Activated CD8-positive, alpha-beta memory T cell treated with anti-CD3 and anti-CD28 coated beads for 1 hour (primary cell): ENCODE measurements at places on chromosomes 4 and X.
A peak's percentile ranks its signal among the peaks of the same experiment; 100 is the strongest.

DNA sequence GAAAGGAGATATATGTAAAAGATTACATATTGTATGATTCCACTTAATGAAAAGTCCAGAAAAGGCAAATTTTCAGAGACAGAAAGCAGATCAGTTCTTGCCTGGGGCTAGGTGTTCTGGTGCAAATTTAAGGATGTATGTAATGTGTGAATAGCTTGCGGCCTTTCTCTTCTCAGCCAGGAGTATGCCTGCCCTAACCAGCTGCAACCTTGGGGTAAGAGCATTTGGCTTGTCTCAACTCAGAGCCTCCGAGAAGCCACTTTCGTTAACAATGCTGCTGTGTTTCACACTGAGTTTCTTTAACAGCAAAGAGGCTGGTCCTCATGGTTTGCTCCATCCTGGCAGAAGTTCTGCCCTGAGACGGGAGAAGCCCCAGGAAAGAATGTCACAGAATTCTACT is 102.7 kb downstream of the SPCS3 start:
- no peak for DNase-seq

GRCh38 chr4:42995343-42995944 is 102.9 kb downstream of the GRXCR1 start:
- no peak for DNase-seq

GRCh38 chr4:175657571-175657970 is 154.5 kb downstream of the GPM6A start:
- no peak for DNase-seq

- no peak for DNase-seq
Observed at GRCh38 chrX:131778269-131779218, 234.7 kb downstream of the OR13H1 start.

DNA sequence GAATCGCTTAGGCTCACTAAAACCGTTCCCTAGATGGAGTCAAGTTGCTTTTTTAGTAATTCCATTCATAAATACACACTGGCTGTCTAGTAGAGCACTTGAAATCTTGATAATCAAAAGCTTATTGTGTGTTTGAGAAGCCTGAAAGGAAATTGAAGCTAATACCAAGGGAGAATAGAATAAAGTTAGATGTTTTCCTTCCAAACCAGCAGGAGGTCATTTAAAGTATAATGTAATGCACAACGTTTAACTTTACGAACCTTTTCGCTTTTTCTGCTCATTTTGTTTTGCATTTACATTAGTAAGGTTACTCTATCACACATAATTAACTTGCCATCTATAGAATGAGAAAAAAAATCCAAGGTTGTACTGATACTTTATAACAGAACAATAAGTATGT is 440.9 kb downstream of the NKX6-1 start:
- DNase-seq: no peak

GRCh38 chr4:139188648-139189416 is 11.8 kb upstream of the ELF2 start:
- no peak for DNase-seq

DNA sequence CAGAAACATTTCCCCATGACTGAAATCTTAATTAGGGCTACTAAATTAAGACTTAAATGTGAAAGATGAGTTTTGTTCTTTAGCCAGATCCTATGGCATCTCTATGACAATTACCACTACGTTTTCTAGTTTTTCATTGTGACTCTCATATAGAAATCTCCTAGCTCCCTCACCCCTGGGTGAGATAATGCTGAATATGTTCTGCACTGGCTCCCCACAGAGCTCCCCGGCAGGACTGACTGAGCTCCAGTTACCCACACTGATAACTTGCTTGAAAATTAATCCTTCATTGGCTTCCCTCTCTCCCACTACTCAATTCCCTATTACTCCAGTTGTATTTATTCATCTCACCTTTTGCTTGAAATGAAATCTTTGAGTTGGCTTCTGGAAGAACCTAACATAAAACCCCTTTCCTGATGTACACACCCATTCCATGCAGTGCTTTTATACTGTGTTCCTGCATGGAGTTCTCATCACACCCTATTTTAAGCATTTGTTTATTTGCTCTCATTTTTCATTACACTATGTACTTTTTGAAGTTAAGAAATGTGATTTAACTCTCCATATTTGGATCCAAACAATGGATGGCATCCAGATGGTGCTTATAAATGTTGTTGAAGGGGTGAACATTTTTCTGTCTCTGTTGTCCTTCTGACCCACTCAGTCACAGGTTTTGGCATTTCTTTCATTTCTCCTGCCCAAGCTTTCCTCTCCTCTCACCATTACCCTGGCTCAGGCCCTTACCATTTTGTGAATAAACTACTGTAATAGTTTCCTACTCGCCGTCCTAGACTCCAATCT is 623.4 kb downstream of the SPRY1 start:
- DNase-seq: no peak

DNA sequence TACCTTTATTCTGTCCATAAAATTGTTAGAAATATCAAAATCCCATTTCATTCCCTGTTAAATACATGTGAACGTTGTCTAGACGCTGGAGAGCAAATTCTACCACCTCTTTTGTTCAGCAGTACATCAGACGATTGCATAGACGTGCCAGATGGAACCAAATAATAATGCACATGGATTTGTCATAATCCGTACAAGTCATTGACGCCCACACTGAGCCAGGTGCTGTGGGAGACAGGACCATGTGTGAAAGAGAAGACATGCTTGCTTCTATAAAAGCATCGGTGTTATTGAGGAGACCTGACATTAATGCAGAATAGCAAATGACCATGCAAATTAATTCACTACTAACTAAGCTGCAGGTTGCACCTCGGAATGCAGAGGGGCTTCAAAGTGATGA is 175.0 kb downstream of the PTTG2 start:
- no peak for DNase-seq

DNA sequence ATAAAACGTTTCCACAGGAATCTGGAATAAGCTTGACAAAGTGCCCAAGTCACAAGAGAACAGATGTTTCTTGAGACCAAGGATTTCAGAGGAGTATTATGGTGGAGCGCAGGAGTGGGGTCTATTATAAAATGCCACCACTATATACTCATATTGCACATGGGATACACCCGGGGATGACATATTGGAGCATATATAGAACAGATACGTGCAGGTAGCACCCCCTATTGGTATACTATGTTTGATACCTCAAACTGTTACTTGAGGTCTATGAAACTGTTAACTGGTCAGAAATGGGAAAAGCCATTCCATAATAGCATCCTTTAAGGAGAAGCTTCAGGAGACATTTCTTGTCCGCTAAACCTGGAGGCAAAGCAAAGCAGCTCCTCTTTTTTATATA is 86.0 kb downstream of the PCYT1B start:
- no peak for DNase-seq

DNA sequence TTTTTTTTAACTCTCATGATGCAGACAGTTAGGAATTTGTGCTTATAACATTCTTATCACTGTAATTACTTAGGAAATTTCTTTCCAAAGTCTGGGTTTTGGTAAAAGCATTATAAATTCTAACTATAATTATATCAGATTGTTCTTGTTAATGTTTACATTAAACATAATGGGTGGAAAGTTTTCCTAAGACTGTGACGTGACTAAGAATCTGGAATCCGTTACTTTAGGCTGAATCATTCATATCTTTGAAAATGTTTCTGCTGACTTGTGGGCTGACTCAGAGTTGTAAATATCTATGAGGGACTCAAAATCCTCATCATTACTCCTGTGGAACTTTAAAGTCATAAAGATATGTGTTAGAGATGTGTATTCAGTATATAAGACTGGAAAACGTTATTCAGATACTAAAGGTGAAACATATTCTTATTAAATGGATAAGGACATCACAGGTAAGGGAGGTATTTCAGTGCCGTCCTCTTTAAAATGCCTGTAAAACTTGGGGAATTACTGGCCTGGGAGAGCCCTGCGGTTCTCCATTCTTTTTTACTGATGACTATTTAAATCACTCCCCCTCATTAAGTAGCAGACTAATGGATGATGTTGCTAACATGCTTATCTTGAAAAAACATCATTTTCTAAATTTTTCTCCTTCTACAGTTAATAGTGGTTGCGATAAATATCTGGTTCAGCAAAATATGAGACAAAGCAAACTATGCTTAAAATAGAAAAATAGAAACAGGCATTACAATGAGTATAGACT is 159.0 kb downstream of the DCLK2 start:
- no peak for DNase-seq

DNA sequence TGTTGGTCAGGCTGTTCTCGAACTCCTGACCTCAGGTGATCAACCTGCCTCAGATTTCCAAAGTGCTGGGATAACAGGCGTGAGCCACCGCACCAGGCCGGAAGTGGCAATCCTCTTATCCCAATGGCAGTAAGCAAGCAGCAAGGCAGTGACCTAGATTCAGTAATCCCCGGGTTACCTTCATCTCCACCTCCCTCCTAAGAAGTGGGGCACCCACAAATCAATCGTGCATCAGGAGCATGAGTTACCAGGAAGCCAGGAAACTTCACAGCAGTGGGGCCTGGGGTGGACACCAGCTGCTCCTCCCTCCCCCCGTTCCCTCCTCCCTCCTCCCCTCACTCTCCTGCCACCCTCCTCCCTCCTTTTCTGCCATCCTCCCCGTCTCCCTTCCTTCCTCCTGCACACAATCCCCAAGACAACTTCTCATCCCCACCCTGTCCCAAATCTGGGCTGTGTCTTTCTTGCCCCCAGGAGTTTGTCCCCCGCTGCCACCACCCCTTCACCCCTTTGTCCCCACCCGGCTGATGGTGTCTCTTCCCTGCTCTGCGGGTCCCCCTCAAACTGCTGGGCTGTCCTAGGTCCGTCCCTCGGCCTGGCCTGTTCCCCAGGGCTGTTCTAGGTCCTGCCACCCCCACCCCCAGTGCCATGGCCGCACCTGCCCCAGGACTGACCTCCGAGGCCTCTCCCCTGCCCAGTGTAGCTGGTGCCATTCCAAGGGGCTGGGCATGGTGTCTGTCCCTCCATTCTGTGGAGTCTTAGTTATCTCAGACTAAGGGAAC is 2.2 kb downstream of the PDE6B start:
- no peak for DNase-seq

DNA sequence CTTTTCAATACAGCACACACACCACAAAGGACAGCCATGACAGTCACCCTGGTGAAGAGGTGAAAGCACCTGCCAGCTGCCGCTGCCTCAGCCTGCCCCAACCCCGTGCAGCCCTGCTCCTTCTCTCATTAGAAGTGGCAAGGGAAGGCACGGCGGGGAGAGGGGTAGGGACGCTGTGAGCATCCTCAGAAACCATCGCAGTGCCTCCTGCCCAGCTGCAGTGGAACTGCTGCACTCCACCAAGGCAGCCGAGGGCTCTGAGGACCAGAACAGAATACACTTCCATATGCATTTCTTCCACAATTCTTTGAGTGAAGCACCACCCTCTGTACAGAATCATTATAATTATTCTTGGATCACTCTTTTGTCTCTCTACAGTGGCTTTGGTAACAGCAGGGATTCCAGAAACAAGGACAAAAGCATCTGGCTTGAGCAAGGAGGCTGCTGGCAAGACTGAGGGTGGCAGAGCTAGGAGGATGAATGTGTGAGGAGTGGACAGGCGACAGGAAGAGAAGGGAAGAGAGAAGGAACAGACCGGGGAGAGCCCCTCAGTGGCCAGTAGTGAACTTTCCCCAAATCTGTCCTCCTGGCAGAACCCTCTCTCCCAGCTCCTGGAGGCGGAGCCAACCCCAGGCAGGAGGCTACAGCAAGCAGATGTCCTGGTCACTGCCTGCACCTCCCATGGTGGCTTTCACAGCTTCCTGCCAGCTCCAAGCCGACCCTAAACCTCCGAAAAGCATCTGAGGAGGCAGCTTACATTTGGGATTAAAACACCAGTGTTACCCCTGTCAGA is 73.2 kb downstream of the MTNR1A start:
- DNase-seq: no peak

- no peak for DNase-seq
Observed at GRCh38 chrX:106862972-106863688, 40.0 kb downstream of the RIPPLY1 start.

DNA sequence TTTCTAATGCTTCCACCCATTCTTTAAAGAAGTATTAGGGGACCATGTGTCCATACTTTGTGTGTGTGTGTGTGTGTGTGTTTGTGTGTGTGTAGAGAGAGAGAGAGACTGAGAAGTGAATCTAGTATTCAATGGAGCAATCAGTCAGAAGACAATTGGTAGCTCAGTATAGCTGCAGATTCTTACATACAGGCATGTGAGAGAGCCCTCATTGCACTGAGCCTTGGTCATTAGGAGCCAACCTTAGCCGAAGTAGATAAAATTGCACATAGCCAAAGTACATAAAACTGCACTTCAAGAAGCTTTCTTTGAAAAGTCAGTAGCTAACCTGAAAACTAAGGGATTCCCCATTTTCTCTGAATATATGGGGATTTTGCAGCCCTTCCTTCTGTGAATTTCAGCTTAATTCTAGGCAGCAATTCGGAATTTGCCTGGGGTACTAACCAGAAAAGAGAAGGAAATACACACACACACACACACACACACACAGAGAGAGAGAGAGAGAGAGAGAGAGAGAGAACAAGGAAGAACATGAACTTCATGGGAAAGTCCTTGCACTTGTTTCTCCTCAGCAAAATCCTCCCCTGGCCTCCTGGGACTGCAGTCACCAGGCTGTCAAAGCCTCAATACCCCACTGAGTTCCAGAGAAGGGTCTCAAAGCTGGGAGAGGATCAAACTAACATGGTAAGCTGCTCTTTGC is 1.7 kb upstream of the PRDM8 start:
- no peak for DNase-seq

- peak; percentile 13 for DNase-seq
Observed at GRCh38 chrX:119004920-119005524, 30.6 kb downstream of the LONRF3 start.

DNA sequence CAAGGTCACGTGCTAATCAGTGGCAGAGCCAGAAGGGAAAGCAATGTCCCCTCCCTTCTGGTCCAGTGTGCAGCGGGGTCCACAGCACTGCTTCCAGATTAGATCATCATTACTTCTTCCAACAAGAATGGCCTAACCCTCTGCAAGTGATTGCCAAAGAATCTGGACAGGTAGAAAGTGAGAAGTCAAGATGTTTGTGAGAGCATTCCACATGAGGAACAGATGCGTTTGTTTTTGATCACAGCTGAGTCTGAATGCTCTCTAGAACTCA is 147.7 kb downstream of the SHROOM3 start:
- no peak for DNase-seq

- DNase-seq: no peak
Observed at GRCh38 chrX:131752493-131753198, 208.8 kb downstream of the OR13H1 start.

GRCh38 chrX:134180601-134181274 is 56.2 kb upstream of the CCDC160 start:
- no peak for DNase-seq

DNA sequence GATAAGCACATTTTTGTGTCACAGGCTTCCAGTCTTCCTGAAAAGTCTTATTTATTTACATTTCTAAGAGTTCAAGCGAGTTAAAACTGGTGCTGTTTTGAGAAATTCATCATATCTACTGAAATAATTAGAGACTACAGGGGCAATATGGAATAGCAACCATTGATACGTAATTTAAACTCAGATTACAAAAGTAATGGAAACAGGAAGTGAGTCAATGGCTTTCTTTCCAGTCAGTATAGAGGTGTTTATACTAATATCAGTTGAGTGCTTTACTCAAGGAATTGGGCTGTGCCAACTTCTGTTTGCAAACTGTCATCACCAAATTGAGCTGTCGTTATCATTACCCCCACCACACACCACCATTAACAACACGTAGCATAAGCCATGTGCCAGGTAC is 222.7 kb downstream of the COL25A1 start:
- DNase-seq: no peak
